D721Med (cell line): ENCODE measurements at places on chromosomes 16 and 17.

GRCh38 chr17:76264425-76264754 lies 758 bp upstream of the UBALD2 start:
- DNase-seq: no peak

DNA sequence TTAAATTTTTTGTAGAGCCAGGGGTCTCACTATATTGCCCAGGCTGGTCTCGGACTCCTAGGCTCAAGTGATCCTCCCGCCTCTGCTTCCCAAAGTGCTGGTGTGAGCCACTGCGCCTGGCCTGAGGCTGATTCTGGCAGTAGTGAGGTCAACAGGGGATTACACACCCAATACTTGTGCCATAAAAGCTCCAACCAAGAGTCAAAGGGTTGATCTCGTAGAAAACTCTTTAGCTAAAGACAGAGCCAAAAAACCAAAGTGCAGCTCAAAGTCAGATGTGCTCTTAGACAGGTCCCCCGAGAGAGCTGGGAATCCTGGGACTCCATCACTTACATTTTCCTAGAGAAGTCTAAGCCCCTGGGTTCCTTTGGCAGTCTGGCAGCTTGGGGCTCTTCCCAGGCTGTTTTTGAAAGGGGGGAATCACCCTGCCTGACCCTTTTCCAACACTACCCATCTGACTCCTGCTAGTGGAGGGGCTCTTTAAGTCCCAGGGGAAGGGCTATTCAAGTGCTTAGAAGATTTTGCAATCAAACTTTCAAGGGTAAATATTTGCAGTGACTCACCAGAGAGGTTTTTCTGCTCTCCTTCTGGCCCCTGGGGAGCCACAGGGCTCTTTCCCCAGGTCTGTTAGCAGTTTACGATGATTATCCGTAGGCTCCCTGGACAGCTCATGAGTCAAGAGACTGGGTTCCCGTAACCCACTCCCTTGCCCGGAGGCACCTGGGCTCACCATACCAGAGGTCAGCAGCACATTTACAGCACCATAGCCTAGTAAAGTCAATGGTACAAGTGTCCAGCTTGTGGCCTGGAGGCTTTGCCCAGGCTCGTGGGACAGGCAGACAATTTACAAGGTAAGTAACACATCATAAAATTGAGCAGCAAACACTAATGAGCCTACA lies 408.7 kb downstream of the SLC39A11 start:
- DNase-seq: no peak

- DNase-seq: no peak
Observed at GRCh38 chr16:9824200-9825068, 357.8 kb downstream of the GRIN2A start.

DNA sequence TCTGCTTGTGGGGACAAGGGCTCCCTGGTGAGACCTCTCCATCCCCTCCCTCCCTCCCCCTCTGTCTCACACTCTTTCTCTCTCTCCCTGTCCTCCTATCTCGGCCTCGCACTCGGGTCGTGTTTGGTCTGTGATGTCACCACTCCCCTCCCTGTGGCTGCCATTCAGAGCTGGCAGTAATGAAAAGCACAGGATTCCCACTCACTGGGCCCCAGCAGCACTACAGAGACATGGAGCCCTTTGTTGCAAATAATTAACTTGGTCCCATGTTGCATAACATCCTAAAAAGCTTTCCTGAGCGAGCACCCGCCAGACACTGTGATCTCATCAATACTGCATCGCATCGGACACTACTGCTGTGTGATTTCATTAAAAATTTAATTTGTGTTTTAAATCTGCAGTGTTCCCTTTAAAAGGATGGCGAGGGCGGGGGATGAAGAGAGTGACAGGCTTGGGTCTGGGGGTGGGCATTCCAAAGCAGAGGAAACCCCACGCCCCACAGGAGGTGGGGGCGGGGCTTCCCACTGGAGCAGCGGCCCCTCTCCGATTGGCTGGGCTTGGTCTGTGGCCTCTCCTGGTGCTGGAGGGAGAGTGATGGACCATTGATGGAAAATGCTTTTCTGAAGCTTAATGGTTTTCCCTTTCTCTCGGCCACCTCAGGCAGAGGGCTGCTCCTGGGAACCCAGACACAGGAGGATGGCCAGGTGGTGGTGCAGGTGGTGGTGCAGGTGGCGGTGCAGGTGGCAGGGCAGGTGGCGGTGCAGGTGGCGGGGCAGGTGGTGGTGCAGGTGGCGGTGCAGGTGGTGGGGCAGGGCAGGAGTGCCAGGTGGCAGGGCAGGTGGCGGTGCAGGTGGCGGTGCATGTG lies 15.3 kb upstream of the NPTX1 start:
- no peak for DNase-seq

DNA sequence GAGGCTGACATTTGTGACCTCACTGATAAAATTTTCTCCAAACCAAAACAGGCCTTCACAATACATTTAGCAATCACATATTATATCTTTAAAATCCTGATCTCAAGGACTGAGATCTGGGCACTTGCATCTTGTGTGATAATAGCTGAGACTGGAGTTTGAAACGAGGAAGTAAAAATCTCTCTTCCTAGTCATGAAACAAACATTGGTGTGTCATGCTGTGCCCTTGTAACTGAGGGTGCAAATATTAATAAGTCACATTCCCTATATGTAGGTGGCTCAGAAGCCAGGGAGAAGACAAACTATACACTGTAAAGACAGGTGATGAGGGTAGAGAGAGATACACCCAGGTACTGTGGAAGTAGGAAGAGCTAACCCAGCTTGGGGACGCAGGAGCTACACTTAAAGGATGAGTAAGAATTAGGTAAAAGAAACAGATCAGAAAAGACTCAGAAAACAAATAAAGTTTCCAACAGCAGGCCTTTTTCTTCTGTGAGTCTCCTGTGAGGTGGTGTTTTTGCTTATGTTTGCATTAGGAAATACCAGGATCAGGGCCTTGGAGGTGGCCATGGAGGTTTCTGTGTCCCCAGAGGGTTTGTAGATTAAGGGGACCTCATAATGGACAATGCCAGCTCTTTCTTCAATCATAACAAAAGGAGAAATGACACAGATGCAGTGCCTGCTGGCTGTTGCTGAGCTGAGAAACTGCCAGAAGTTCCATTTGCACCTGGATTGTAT lies 335.7 kb downstream of the GRIN2A start:
- DNase-seq: no peak

GRCh38 chr16:88941913-88942909 lies 34.8 kb downstream of the CBFA2T3 start:
- DNase-seq: peak; percentile 73

GRCh38 chr16:13921328-13921727 lies 1.4 kb downstream of the ERCC4 start:
- DNase-seq: no peak

DNA sequence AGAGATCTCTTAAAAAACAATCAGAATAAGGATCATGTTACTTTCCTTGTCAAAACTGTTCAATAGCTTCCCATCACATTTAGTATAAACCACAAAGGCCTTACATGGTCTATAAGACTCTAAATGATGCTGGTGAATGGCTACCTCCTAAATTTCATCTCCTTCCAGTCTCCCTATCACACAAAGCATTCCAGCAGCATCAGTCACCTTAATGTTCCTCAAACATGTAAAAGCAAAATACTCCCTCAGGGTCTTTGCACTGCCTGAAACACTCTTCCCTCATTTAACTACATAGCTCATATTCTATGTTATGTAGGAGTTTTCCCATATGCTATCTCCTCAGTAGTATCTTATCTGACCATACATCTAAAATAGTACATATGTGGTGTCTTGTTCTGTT lies 53.5 kb upstream of the INTS2 start:
- no peak for DNase-seq

DNA sequence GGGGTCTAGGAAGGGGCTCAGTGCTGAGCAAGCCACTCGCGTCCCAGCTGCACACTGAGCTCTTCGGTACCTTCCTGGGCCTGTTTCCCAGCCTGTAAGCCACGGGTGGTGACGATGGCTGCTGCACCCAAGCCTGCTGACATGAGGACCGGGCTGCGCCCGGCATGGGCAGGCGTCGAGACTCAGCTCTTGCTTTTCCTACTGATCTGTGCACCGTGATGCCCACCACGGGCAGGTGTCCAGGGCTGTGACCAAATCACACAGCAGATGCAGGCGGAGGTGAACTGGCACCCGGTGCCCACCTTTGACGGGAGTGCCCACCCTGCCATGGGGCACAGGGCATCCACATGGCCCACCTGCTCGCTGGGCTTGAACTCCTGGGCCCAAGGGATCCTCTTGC lies 17.9 kb downstream of the CCDC57 start:
- no peak for DNase-seq

- no peak for DNase-seq
Observed at GRCh38 chr17:77327181-77327565, 186.4 kb downstream of the SEC14L1 start.

DNA sequence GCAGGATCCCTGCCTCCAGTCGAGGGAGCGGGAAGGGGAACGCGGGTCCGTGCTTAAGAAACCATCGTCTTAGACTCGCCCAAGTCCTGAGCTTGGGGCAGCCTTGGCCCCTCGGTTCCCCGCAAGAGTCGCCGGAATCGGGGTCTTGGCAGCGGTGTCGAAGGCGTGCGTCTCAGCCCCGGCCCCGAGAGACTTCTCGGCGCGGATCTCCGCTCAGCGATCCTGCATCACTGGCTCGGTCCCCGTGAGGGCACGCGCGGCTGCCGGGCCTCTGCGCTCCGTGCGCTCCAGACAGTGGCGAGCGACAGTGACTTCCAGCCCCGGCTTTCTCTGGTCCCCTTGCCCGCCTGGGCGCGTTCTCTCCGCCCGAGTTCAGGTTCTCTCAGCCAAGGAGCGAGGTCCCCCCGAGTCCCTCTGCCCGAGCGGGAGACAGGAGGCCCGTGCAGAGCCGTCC lies 380 bp downstream of the HS3ST3A1 start:
- DNase-seq: no peak

GRCh38 chr16:785563-786535 lies 2.3 kb downstream of the RPUSD1 start:
- DNase-seq: peak; percentile 86

DNA sequence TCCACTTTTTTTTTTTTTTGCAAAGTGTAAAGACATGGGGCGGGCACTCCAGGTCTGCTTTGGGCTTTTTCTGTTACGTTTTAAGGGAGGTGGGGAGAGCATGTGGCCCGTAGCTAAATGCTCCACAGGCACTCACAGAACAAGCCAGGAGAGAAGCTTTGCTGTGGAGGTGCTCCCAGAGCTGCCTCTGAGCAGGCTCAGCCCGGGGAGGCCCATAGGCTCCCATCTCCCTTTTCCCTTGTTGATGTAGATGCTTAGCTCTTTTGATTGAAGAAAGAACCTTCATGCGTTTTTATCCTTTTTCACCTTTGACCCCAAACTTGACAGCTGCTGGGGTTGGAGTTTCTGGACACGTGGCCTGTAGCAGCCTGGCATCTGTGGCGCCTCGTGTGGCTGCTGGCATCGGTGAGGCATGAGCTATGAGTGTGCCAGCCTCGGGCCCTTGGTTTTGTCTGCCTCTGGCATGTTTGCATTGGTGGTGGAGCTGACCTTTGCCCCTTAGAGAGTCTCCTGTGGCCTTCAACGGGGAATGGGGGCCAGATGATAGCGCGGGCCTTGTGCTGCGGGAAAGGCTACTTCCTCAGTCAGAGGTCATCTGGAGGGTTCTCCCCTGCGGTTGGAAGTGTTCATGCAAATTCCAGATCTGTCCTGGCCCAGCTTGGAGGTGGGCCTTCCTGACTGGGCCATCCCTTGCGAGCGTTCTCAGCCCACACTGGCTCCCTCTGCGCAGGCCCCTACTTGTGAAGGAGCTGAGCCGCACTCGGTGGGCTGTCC lies 20.0 kb upstream of the IL17C start:
- DNase-seq: no peak

GRCh38 chr16:89455178-89455577 lies 35.2 kb downstream of the ANKRD11 start:
- DNase-seq: no peak

- no peak for DNase-seq
Observed at GRCh38 chr16:80046261-80046660, 445.7 kb upstream of the MAF start.

DNA sequence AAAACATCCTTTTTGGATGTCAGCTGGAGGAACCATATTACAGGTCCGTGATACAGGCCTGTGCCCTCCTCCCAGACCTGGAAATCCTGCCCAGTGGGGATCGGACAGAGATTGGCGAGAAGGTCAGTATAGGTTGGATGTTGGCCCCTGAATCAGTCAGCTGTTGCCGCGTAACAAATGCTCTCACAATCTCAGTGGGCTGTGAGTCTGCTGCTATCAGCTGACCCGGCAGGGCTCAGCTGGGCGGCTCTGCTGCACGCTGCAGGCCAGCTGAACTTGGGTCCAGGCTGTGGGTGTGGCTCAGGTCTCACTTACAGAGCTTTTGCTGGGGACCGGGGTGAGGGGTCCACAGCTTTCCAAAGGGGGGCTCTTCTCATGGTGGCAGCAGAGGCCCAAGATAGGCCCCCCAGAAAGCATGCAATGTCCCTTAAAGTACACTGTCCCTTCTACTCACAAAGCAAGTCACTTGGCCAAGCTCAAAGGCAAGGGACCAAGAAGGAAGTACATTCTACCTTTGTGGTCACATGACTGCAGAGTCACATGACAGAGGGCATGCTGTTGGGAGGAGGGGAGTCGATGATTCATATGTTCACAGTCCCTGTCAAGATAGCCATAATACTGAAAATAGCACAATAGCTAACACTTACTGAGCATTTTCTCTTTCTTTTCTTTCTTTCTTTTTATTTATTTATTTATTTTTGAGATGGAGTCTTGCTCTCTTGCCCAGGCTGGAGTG lies 134.2 kb downstream of the ABCC1 start:
- DNase-seq: no peak

DNA sequence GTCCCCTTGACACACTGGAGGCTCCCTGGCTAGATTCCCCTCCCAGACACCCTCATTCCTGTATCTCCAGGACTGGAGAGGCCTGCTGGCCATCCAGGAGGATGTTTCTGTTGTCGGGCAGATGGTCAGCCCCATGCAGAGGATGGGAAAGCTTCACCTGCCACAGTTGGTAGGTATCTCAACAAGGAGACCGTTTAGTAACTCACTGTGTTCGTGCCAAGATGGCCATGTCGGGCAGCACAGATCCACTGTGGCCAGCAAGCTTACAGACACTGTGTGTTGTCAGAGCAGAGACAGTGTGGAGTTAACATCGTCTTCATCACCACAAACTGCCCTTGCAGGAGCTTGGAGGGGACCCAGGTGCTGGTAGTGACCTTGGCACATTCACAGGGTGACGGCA lies 390.9 kb downstream of the SEC14L1 start:
- no peak for DNase-seq
